ENCODE measurements at places on chromosomes 5 and 9. TPM values are rescaled to one million over a fixed set of nuclear protein-coding genes. Genes with fewer than 3 reads are reported as not detected.

- no peaks in the 10 kb centered on the region for H3K36me3 ChIP-seq
- H3K27ac ChIP-seq, result peak overlapping the region; percentile 18
- no peak overlapping the region for H3K4me3 ChIP-seq
- no peaks in the 10 kb centered on the region for H3K27me3 ChIP-seq
- DNase-seq, result no peak
Observed at GRCh38 chr9:75229605-75230332, 141.5 kb downstream of the OSTF1 start.

DNA sequence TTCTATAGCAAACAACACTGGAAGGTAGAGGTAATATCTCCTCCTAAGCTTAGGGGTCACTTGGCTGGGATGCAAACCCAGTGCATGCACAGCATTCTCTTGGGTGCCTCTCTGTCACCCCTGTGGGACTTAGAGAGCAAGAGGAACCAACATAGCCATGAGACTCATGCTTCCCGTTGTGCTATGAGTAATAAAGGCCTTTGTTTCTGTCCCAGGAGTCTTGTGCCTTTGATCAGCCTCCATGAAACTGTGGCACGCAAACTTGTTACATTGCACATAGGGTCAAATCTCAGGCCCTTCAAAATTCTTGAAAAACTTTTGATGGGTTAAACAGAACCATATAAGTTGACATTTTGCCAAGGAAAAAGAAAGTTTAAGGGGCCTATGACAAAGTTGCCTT is 272.8 kb downstream of the TAF11L14 start:
- no peaks in the 10 kb centered on the region for H3K4me1 ChIP-seq
- H3K27me3 ChIP-seq, result no peaks in the 10 kb centered on the region
- no peak overlapping the region for H3K27ac ChIP-seq
- no peak for DNase-seq

DNA sequence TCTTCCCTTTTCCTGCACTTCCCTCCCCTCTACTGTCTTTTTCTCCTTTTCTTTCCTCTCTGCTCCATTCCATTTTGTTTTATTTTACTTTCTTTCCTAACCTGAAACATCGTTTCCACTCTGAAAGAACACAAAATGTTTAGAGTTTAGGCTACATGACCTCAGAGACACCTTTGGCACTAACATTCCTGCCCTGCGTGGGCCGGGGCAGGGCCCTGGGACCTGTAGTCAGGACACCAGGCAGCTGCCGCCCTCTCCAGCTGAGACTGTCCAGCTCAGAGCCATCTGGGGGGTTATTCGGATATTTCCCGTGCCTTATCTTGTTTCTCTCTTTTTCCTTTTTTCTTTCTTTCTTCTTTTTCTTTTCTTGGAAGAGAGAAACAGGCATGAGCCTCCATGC is 58.3 kb upstream of the ERCC6L2 start:
- peaks cover 3% of the 10 kb centered on the region for H3K27me3 ChIP-seq
- H3K4me3 ChIP-seq, result no peak overlapping the region
- peaks cover 6% of the 10 kb centered on the region for H3K4me1 ChIP-seq
- no peak overlapping the region for H3K27ac ChIP-seq

Gene PCDHGA4
- 1.2 TPM for total RNA-seq

DNA sequence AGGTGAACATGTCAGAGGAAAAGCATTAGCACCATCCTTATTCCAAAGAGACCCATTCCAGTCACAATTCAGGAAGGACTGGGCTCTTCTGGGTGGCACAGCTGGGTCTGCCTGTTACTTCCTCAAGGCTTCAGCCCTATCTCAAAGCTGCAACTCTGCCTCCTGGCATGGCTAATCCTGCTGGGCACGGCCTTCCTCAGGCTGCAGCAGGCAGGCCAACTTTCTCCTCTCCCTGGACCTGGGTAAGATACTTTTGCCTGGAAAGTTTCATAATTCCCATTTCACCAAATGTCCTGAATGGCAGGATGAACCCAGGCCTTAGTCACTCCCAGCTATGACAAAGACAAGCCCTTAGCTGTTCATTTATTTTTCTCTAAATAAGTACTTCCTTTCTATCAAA is 50.1 kb downstream of the MACROH2A1 start:
- no peak for DNase-seq
- peaks cover 3% of the 10 kb centered on the region for H3K4me1 ChIP-seq
- no peak overlapping the region for H3K27ac ChIP-seq
- H3K4me3 ChIP-seq, result no peak overlapping the region
- H3K36me3 ChIP-seq, result peaks cover 21% of the 10 kb centered on the region
- no peaks in the 10 kb centered on the region for H3K27me3 ChIP-seq

DNA sequence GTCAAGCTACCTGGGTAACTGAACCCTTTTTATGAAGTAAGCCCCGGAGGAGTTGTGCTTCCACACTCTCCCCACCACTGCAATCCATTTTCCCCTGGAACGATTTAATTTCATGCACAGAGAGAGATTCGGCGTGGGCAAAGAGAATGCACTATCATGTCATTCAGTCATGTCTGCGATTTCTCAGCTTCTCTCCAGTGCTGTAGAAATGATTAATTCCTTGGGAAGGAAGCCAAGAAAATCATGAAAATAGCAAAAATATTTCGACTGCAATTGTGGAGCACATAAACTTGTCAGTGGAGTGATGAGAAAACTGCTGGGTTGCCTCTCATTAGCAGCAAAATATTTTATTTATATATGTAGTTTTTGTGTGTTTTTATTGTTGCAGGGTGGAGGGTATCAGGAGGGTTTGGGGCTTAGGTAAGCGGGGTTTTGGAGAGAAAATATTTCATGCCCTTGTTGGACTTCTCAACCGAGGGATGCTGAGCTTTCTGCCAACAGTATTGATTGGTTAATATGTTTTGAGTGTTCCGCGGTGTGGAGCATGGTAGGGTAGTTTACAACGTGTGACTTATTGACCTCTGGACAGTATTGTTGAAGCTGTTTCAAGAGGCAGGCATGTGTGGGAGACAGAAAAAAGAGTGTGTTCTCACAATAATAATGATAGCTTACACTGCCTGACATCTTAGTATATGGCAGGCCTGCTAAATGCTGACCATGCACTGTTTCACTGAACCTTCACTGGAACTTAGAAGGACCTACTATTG is 69.3 kb downstream of the SGCD start:
- no peak overlapping the region for H3K4me3 ChIP-seq
- no peak for DNase-seq
- no peaks in the 10 kb centered on the region for H3K27me3 ChIP-seq

GRCh38 chr5:118647587-118647986 is 340.8 kb downstream of the DTWD2 start:
- DNase-seq, result no peak
- no peaks in the 10 kb centered on the region for H3K27me3 ChIP-seq

GRCh38 chr9:126417043-126417442 is 90.4 kb downstream of the MVB12B start:
- peaks cover 15% of the 10 kb centered on the region for H3K36me3 ChIP-seq
- no peak for DNase-seq
- H3K4me1 ChIP-seq, result peaks cover 26% of the 10 kb centered on the region
- peaks cover 4% of the 10 kb centered on the region for H3K27me3 ChIP-seq
- no peak overlapping the region for H3K4me3 ChIP-seq
- H3K27ac ChIP-seq, result no peak overlapping the region

GRCh38 chr5:84215521-84215920 is 169.2 kb downstream of the EDIL3 start:
- DNase-seq, result no peak
- no peak overlapping the region for H3K27ac ChIP-seq
- H3K27me3 ChIP-seq, result no peaks in the 10 kb centered on the region
- H3K4me1 ChIP-seq, result peaks cover 2% of the 10 kb centered on the region
- H3K36me3 ChIP-seq, result no peaks in the 10 kb centered on the region

DNA sequence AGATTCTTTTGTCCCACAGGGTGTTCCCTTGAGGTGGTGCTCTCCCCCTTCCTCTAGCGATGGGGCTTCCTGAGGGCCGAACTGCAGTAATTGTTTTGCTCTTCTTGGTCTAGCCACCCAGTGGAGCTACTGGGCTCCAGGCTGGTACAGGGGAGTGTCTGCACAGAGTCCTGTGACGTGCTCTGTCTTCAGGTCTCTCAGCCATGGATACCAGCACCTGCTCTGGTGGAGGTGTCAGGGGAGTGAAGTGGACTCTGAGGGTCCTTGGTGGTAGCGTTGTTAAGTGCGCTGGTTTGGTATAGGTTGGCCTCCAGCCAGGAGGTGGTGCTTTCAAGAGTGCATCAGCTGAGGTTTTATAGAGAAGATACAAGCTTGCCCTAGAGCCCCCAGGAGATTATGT is 20.4 kb upstream of the CEP72 start:
- H3K4me1 ChIP-seq, result peaks cover 9% of the 10 kb centered on the region
- no peak for DNase-seq
- H3K27ac ChIP-seq, result no peak overlapping the region
- peaks cover 1% of the 10 kb centered on the region for H3K36me3 ChIP-seq

DNA sequence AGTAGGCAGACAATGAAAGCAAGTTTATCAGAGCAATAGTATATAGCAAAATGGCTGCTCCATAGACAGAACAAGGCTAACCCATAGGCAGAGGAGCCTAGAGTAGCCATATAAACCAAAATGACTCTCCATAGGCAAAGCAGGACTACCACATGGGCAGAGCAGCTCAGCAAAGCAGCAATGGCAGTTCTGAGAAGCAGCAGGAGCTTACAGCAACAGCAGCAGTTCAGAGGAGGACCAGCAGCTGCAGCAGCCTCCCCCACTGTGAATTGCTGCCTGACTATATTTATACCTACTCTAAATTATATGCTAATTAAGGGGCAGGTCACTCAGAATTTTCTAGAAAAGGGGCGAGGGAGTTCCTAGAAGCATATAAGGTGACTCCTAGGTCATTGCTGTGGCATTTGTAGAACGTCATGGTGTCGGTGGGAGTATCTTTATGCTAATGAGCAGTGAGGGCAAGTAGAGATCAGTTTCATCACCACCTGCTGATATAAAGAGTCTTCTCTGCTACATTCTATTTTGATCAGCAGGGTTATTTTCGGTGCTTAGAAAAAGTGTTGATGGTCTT is 1115.5 kb downstream of the DTWD2 start:
- no peaks in the 10 kb centered on the region for H3K36me3 ChIP-seq
- H3K4me1 ChIP-seq, result no peaks in the 10 kb centered on the region
- H3K27me3 ChIP-seq, result no peaks in the 10 kb centered on the region
- no peak overlapping the region for H3K4me3 ChIP-seq
- H3K27ac ChIP-seq, result no peak overlapping the region
- no peak for DNase-seq

DNA sequence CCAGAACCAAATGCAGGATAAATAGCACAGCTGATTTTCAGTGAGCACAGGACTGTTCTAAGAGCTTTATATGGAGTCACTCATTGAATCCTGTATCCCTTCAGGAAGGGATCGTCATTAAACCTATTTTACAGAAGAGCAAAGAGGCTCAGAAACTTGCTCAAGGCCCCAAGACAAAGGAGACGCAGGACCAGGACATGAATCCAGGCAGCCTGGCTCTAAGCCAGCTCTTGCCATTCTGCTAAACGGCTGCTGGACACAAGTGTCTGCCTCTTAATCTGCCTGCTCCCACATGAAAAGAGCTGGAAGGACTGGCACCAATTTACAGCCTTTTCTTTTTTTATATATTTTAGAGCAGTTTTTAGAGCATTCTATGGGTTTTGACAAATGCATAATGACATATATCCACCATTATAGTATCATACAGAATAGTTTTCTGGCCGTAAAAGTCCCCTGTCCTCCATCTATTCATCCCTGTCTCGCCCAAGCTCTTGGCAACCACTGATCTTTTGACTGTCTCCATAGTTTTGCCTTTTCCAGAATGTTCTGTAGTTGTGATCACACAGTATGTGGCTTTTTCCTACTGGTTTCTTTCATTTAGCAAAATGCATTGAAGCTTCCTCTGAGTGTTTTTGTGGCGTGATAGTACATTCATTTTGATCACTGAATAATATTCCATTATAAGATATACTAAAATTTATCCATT is 37.5 kb downstream of the RETREG1 start:
- H3K4me3 ChIP-seq, result no peak overlapping the region
- H3K36me3 ChIP-seq, result no peaks in the 10 kb centered on the region
- H3K4me1 ChIP-seq, result peaks cover 19% of the 10 kb centered on the region
- H3K27me3 ChIP-seq, result peaks cover 13% of the 10 kb centered on the region
- no peak overlapping the region for H3K27ac ChIP-seq
- DNase-seq, result no peak

Gene PRSS3
- not detected for total RNA-seq

DNA sequence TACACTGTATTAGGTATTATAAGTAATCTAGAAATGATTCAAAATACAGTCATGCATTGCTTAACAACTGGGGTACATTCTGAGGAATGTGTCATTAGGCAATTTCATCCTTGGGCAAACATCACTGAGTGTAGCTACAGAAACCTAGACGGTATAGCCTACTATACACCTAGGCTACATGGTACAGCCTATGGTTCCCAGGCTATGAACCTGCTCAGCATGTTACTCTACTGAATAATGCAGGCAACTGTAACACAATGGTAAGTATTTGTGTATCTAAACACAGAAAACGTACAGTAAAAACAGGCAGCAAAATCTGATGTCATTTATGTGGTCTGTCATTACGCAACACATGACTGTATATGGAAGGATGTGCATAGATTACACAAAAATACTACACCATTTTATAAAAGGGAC is 96.8 kb downstream of the RAPGEF6 start:
- DNase-seq, result no peak
- H3K4me1 ChIP-seq, result peaks cover 18% of the 10 kb centered on the region
- H3K27ac ChIP-seq, result no peak overlapping the region
- peaks cover 5% of the 10 kb centered on the region for H3K36me3 ChIP-seq
- H3K27me3 ChIP-seq, result no peaks in the 10 kb centered on the region

GRCh38 chr9:136007934-136008692 is 46.9 kb upstream of the UBAC1 start:
- DNase-seq, result no peak
- H3K27ac ChIP-seq, result peak overlapping the region; percentile 34
- H3K4me1 ChIP-seq, result peaks cover 20% of the 10 kb centered on the region
- H3K27me3 ChIP-seq, result no peaks in the 10 kb centered on the region

DNA sequence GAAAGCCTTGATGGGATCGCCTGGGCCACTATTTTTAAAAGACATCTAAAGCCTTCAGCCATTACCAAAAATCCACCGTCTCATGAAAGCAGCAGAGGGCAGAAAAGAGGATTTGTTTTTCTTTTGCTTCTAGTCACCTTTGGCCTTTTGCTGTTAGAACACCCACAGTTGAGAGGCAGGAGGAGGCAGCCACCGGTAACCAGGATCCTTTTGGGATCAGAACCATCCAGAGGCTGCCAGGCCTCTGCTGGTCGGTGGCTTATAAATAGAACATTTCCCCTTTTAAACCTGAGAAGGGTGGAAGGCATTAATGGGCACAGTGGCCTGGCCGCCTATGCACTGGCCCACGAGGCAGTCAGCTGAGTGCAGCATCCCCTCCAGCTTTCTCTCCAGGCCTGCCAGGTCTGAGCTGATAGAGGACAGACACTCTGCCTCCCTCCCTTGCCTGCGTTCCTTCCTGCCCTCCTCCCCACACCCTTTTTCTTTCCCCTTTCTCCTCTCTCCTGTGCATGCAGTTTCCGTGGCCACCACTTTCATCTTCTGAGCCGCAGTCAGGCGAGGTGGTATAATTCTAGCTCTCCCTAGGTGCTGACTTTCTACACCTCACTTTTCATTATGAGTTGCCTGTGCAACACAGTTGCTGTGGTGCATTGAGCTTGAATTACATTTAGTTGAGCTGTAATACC is 253.4 kb downstream of the ARHGAP26 start:
- no peak overlapping the region for H3K4me3 ChIP-seq
- no peaks in the 10 kb centered on the region for H3K36me3 ChIP-seq
- no peak overlapping the region for H3K27ac ChIP-seq
- peaks cover 15% of the 10 kb centered on the region for H3K4me1 ChIP-seq
- no peaks in the 10 kb centered on the region for H3K27me3 ChIP-seq

GRCh38 chr5:168266016-168266415 is 25.4 kb upstream of the WWC1 start:
- no peaks in the 10 kb centered on the region for H3K36me3 ChIP-seq
- H3K27ac ChIP-seq, result no peak overlapping the region
- H3K27me3 ChIP-seq, result peaks cover 17% of the 10 kb centered on the region
- H3K4me3 ChIP-seq, result no peak overlapping the region

GRCh38 chr9:102035929-102036328 is 297.5 kb upstream of the GRIN3A start:
- no peak overlapping the region for H3K4me3 ChIP-seq
- H3K27ac ChIP-seq, result no peak overlapping the region
- DNase-seq, result no peak
- H3K4me1 ChIP-seq, result no peaks in the 10 kb centered on the region
